Astrocyte of the cerebellum (primary cell): ENCODE measurements at places on chromosomes 7 and 10.

DNA sequence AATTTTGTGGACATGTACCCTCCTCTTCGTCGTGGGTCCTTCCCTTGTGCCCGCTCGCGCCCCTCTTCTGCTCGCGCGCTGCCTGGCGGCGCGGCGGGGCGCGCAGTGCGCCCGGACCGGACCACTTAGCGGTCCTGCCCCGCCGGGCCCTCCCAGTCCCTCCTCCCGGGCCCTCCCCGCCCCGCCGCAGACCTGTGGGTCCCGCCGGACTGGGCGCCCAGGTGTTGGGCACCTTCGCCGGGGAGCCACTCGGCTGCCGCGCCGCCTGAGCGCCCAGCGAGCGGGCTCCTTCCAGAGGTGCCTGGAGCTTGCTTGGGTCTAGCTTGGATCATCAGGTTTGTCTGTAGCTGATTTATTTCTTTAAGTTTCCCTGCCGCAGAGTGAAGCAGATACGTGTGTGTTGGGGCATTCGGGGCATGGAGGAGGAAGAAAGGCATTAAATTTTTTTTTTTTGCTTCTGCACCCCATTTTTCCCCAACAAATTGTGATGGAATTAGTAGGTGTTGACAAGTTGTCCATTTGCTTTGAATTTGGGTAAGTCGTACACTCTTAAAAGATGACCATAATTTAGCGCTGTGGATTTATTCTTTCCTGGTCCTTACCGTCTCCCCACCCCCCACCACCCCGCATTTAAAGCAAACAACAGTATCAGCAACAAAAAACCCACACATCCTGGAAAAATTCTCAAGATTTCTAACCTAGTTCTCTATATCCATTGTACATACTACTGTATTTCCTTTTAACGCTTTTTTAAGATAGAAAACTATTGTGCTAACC lies 905 bp downstream of the C1GALT1 start:
- no peak for DNase-seq

DNA sequence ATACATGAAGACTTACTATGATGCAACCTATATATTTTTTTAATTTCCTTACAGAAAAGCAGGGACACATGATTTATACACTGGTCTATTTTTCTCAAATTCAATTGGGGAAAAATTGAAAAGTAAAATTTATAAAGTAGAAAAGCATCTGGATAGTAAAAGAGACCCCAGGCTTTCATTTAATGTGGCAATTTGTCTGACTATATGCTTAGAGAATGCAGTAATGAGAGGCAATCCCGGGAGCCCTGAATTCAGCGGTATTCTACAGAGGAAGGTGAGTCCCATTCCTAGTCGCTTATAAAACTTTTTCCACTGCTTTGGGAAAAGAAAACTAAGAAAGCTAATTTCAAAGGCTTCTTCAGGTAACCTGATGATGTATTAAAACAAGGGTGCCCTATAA lies 167.1 kb downstream of the SEMA3D start:
- DNase-seq: no peak

DNA sequence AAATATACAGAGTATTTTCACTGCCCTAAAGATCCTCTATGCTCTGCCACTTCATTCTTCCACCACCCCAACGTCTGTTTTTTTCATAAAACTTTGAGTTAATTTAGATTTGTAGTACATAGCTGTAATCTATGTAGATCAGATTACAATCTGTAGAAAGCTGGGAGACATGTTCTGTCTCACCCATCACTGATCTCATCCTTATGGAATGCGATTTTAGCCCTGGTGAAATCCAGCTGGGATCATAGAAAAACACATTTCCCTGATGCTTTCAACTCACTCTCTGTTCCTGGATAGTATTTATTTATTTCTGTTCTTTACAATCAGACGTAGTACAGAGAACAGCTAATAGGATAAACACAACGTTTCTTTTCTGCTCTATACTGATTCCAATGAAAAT lies 521.0 kb downstream of the KIF20B start:
- peak; percentile 70 for DNase-seq

DNA sequence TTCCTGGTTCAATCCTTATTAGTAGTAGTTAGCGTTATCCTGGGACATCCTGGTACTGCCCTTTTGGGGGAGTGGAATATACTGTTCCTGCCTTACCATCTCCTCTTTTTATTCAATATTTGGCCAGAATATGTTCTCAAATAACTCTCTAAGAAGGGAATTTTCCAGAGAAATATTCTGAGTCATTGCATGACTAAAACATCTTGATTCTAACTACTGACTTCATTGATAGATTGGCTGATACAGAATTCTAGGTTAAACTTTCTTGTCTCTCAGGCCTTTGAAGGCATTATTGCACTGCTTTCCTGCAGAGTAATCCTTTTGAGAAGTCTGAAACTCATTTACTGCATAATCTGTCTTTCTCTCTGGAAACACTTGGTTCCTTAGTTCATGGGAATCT lies 275.5 kb upstream of the DGKB start:
- no peak for DNase-seq

GRCh38 chr10:21002091-21002878 lies 105.2 kb upstream of the NEBL start:
- peak; percentile 18 for DNase-seq

GRCh38 chr10:70272925-70273316 lies 10.9 kb downstream of the NPFFR1 start:
- no peak for DNase-seq

DNA sequence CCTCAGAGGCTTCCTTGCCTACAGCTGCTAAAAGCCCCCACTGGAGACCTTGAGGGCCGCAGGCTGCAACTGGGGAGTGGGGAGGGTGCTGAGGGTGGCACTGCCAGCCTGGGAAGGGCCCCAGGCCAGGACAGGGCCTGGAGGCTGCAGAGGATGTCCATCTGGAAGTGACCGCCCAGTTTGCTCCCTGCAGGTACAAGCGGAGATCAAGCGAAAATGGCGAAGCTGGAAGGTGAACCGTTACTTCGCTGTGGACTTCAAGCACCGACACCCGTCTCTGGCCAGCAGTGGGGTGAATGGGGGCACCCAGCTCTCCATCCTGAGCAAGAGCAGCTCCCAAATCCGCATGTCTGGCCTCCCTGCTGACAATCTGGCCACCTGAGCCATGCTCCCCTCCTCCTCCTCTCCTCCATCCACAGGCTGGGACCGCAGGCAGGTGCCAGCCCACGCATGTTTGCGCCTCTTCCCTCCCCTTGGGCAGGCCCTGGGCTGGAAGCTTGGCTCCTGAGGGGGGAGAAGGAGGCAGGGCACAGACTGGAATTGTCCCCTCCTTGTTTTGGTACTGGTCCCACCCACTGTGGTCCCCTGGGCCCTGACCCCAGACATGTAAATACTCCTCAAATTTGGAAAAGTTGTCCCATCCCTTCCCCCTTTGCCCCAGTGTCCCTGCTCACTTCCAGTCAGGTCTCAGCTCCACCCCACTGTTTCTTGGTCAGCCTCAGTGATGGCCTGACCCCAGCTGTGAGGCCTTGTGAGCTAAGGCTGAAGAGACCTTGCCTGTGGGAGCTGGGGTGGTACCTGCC lies 54.4 kb downstream of the ADCYAP1R1 start:
- DNase-seq: no peak

GRCh38 chr10:123557366-123558108 lies 108.6 kb upstream of the GPR26 start:
- DNase-seq: no peak

- DNase-seq: no peak
Measured at GRCh38 chr7:86968618-86969017, 90.8 kb downstream of the ELAPOR2 start.

DNA sequence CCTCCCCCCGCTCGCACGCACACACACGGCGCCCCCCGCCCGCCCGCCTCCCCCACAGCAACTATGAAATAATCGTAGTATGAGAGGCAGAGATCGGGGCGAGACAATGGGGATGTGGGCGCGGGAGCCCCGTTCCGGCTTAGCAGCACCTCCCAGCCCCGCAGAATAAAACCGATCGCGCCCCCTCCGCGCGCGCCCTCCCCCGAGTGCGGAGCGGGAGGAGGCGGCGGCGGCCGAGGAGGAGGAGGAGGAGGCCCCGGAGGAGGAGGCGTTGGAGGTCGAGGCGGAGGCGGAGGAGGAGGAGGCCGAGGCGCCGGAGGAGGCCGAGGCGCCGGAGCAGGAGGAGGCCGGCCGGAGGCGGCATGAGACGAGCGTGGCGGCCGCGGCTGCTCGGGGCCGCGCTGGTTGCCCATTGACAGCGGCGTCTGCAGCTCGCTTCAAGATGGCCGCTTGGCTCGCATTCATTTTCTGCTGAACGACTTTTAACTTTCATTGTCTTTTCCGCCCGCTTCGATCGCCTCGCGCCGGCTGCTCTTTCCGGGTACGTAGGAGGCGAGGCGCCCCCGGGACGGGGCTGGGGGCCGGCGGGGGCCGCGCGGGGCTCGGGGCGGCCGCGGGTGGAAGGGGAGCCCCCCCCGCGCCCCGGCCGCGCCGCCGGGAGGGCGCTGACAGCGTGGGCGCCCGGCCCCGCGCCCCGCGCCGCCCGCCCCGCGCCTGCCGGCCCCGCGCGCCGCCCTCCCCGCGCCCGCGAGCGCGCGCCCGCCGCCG lies 441 bp downstream of the BMI1 start:
- peak; percentile 46 for DNase-seq

DNA sequence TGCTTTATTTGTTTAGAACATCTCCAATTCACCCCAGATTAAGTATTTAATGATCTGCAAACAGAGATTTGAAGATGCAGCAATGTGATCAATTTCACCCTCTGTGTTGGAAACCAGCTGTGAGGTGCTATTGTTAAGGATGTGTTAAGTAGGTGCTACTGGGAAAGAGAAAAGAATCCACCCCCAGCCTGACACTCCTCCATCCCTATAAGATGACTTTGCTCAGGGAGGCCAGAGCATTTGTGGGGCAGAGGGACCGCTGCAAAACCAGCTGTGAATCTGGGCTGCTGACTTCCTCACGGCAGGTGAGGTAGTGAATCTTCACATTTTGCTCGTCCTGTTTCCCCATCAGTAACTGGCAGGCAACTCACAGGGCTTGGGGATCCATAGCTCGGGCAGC lies 297.5 kb downstream of the GFRA1 start:
- no peak for DNase-seq

DNA sequence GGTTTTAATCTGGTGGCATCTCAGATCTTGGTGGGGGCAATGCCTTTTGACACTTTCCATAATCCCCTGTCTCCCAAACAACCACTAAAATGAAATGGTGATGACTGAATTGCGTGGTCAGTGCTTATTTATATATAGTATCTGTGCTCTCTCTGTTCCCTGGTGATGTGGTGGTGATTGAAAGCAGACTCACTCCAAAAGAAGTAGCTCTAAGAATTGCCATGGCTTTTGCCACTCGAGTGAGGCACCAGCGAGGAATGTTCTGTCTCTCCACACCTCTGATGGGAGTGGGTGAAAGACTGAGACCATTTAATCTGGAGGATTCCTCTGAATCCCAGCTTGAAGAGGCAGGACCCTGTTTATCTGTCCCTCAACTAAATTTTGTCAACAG lies 2.8 kb downstream of the DUSP5 start:
- DNase-seq: no peak

GRCh38 chr7:94250124-94250523 lies 144.6 kb upstream of the COL1A2 start:
- no peak for DNase-seq

- DNase-seq: no peak
Measured at GRCh38 chr7:50558294-50559053, 6.7 kb downstream of the DDC start.

DNA sequence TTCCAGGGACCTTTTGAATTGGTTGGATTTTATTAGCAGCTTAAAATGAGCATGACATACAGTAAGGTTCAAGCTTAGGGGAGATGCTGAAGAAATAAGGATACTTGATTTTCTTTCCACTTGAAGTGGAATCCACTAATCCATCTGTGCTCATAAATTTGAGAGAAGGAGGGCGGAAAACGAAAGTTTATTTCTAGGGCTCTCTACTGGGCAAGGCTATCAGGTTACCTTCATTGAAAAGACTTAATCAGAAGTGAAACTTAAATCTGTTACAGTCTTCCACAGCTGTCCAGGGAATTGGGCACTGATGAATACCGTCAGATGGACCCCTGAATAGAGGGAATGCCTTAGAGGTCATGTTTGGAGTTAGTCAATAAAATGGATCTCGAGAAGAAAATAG lies 21.8 kb downstream of the AUTS2 start:
- no peak for DNase-seq

- no peak for DNase-seq
Measured at GRCh38 chr7:81317741-81318140, 398.9 kb upstream of the SEMA3C start.

DNA sequence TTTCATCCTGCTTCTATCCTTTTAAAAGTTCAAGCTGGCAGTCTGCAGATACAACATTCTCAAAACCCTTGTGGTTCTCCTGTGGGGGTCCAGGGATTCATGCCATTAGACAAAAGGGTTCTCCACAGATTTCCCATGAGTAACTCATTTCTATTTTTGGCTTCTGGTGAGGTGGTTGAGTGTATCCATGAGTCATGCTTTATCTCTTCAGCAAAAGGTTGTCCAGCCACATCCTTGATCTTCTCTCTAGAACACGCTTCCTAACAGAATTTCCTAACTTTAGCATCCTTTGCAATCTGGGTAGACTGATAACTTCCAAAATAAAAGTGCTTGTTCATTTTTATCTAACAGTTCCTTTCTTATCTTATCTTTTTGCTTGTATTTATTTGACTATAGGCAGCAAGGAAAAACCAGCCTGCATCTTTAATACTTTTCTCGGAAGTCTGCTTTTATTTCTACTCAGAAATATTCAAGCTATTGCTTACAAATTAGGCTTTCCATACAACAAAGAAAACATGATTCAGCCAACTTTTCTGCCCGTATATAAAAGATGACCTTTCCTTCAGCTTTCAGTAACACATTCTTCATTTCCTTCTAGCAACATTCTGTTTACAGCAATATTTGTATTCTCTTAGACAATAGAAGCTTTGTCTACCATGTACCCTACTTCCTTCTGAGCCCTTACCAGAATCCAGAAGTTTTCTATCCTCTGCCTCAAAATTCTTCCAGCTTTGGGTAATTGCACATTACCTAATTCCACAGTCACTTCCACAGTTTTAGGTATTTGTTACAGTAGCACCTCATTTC lies 79.3 kb upstream of the IL6 start:
- DNase-seq: peak; percentile 98

DNA sequence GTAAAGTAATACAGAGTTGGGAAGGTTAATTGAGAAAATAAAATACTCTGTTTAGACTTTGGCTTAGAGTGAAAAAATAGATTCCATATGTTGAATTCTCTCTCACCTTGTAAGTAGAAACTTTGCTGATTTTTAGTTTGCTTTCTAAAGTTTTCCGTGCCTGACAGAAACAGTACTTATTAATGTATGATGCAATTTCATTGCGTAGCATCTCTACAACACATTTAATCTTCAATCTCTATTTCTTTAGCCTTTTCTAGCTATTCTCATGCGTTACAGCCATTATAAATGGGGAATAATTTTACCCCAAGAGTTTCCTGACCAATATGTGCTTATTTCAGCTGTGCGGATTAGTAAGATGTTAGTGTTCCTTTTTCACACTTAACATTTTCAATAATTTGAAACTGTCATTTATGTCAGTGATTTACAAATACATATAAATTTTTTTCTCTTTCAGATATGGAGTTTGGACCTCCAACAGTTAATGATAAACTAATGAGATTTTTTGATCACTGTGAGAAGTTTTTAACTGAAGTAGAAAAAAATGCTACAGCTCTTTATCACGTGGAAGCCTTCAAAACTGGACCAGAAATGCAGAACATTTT lies 3.3 kb downstream of the MINPP1 start:
- DNase-seq: no peak

- no peak for DNase-seq
Measured at GRCh38 chr10:83229991-83230390, 909.3 kb upstream of the GHITM start.

- DNase-seq: no peak
Measured at GRCh38 chr7:130383187-130383980, 3.1 kb downstream of the CPA1 start.

GRCh38 chr10:25017154-25017590 lies 760 bp downstream of the THNSL1 start:
- DNase-seq: no peak
